ENCODE measurements at places on chromosomes 16 and 17.

DNA sequence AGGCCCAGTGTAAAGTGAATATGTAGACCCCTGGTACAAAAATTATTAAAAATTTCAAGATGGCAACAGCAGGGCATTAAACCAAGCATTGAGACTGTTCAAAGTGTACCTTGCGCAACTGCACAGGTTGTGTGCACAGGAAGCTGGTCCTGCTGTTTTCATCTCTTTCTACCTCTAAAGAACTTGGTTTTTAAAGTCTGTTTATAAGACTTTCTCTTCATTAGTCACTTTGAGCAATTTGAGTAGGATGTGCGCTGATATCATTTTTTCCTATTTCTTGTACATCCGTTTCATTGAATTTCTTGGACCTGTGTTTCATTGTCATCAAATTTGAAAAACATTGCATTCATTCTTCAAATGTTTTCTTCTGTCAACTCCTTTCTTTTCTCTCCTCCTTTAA is 16.8 kb upstream of the PMP22 start:
- no peak for DNase-seq

DNA sequence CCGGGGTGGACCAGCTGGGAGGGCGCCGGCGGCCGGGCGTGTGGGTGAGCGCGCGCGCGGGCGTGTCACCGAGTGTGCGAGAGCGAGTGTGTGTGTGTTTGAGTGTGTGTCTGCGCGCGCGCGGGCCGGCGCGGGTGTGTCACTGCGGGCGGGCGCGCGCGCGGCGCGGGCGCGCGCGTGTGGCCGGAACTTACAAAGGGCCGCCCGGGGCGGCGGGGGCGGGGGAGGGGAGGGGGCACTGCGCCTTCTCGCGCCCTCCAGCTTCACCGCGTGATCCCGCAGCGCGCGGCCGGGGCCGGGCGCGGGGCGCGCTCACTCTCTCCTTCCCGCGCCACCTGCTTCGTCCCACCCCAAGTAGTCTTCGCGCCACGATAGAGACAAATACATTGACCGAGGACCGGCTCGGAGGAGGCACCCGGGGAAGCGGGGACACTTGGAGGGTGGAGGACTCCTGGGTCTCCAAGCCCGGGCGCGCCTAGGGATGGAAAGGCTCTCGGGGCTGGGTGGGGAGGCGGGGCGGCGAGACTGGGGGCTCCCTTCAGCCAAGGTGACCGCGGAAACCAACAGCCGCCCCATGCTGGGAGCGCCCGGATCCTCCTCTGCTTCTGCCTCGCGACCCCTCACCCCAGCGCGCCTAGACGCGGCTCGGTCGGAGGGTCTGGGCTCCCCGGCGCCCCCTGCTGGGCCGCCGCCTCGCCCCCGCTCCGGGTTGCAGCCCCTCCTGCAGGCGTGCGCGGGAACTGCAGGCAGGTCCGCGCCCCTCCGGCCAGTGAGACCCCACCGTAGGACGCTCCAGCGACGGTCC is at the start of gene SRCIN1:
TSS of gene SRCIN1 (minus strand) at position 112 of the 805 bp plus-strand sequence. CDS start 247 bp downstream, outside the sequence.
- DNase-seq = peak; percentile 44

DNA sequence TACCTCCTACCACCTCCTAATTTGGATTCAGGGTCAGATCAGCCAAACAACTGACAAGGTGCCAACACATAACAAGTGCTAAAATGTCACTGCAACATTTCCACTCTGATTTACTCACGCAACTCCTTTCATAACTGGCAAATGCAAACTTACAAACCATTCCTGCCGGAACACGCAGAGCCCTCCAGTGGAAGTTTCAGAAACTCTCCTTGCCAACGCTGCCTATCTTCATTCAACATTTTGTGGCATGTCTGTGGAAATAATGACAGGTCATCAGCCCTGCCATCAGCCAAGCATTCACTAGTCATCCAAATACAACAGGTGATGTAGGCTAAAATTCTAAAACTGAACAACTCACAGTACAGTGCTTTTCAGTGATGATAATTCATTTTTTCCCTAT is 37.7 kb upstream of the OR3A1 start:
- no peak for DNase-seq

DNA sequence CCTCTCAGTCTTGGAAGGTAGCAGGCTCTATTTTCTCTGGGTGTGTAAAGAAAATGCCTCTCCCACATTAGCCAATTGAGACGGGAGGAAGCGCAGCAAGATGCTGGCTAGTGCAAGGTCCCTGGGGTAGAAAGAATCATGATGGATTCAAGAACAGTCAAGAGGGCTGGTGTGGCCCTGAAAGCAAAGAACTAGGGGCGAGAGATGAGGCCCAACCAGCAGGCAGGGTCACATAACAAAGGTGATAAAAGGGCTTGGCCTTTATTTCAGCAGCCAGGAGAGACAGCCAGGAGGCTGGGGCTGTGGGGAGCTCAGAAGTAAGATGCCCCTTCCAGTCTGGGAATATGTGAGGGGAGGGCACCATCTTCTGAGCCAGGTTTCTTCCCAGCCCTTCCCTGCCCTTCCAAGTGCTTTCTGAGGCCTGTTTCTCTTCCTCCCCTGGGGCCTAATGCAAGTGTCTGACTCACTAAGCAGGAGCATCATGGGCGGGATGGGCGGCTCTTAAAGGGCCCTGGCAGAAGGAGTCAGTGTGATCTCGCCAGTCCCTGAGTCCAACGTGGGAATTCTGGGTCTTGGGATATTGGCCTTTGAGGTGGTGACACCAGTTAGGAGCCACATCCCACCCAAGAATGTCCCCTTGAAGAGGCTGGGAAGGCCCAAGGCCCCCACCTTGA is 3.9 kb upstream of the NLRC5 start:
- DNase-seq = no peak

DNA sequence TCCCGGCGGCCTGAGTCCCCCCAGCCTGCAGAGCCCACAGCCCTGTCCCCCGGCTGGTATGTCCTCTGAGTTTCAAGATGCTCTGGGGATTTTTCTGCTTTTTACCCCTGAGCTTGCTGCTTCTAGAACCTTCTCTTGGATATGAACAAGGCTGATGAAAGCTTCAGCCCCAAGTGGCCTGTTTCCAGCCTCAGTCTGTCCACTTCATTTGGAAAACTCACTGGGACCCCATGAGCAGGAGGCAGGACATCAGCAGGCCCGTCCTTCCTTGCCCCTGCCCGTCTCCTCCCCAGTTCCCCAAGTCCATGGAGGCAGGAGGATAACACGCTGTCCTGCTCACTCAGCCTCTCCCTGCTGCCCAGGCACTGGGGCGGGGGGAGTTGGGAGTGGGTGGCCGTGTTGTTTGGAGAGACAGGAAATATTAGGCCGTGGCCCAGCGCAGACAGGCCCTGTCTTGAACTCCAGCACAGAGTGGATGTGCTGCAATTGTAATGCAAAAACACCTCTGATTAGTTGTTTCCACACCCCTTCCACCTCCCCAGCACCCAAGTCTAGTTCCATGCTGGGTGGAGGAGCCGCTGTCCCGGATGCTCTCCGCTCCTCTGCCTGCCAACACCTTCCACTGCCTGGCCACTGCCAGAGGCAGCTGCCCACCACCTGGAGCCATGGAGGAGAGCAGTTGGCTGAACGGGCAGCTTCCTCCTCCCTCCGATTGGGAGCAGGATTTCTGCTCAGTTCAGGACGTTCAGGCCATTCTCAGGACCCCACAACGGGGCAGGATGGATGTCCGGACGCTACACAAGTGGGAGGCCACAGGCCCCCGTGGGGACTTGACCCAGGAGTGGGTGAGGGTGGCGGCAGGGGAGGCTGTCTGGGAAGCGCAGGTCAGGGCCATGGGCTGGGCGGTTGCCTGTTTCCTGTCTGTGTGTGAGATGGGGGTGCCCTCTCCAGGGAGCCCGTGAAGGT is 216.9 kb upstream of the GSE1 start:
- DNase-seq = no peak

- DNase-seq = no peak
Measured at GRCh38 chr17:76527430-76528111, 9.9 kb downstream of the CYGB start.

- DNase-seq = no peak
Measured at GRCh38 chr16:55349867-55350266, 25.9 kb downstream of the IRX6 start.

DNA sequence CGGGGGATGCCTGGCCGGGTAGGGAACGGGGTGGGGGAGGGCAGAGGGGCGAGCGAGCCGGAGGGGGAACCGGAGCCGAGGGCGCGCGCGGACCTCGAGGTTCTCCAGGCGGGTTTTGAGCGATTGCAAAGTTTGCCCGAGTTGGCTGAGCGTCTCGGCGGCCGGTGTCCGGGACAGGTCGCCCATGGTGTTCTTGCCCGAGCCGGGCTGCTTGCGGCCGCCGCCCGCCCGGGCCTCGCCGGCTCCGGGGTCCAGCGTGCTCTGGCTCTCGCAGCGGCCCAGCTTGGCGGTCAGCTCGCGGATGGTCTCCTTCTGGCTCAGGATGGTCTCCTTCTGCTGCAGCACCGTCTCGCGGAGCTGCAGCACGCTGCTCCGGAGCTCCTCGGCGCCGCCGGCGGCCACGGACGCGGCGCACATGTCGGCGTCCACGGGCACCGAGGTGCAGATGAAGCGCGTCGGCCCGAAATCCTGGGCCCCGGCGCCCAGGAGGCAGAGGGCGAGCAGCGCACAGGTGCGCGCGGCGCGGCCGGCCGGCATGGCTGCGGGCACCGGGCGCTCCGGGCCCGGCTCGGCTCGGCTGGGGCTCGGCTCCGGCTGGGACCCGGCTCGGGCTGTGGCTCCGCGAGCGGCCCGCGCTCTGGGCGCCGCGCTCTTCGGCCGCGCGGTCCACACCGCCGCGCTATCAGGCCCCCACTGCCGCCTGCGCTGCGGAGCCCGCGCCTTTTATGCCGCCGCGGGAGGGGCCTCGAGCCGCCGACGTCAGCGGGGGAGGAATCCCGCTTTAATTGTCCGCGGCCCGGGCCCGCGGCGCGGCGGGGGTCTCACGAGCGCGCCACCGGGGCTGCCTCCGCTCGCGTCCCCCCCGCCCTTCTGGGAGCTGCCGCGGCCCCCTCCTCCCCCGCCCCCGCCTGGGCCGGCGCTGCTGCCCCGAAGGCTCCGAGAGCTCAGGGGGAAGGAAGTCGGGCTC is at the start of gene NPTX1:
TSS of gene NPTX1 (minus strand) at position 698 of the 967 bp plus-strand sequence. CDS start at position 537, 161 bp downstream.
- no peak for DNase-seq

Data from activated T-helper 1 cell treated with anti-CD3 and anti-CD28 coated beads, Interleukin-12 subunit alpha, Interleukin-12 subunit beta, Interleukin-2, Interleukin-4 antibody, amounts not matched to agents 30 ng/mL and 10 ng/mL and 1 ng/mL, durations not matched to agents 14 hours and 24 hours and 36 hours (primary cell).